ENCODE measurements at places on chromosomes 2 and 18. TPM values are rescaled to one million over a fixed set of nuclear protein-coding genes. Genes with fewer than 3 reads are reported as not detected.

The USP40 gene
- total RNA-seq: 9.5 TPM

GRCh38 chr2:168050377-168050776, 197.0 kb downstream of the STK39 start:
- H3K36me3 ChIP-seq: no peaks in the 10 kb centered on the region
- peaks cover 16% of the 10 kb centered on the region for H3K4me1 ChIP-seq
- H3K4me3 ChIP-seq: no peak overlapping the region
- no peak for DNase-seq

- H3K4me3 ChIP-seq: no peak overlapping the region
- no peaks in the 10 kb centered on the region for H3K36me3 ChIP-seq
- no peaks in the 10 kb centered on the region for H3K27me3 ChIP-seq
- no peaks in the 10 kb centered on the region for H3K4me1 ChIP-seq
- H3K27ac ChIP-seq: no peak overlapping the region
Measured at GRCh38 chr2:227818675-227819397, 5.2 kb downstream of the CCL20 start.

GRCh38 chr18:24982831-24983230, 369.1 kb downstream of the ZNF521 start:
- H3K36me3 ChIP-seq: no peaks in the 10 kb centered on the region
- no peak overlapping the region for H3K27ac ChIP-seq
- no peaks in the 10 kb centered on the region for H3K4me1 ChIP-seq
- no peaks in the 10 kb centered on the region for H3K27me3 ChIP-seq

DNA sequence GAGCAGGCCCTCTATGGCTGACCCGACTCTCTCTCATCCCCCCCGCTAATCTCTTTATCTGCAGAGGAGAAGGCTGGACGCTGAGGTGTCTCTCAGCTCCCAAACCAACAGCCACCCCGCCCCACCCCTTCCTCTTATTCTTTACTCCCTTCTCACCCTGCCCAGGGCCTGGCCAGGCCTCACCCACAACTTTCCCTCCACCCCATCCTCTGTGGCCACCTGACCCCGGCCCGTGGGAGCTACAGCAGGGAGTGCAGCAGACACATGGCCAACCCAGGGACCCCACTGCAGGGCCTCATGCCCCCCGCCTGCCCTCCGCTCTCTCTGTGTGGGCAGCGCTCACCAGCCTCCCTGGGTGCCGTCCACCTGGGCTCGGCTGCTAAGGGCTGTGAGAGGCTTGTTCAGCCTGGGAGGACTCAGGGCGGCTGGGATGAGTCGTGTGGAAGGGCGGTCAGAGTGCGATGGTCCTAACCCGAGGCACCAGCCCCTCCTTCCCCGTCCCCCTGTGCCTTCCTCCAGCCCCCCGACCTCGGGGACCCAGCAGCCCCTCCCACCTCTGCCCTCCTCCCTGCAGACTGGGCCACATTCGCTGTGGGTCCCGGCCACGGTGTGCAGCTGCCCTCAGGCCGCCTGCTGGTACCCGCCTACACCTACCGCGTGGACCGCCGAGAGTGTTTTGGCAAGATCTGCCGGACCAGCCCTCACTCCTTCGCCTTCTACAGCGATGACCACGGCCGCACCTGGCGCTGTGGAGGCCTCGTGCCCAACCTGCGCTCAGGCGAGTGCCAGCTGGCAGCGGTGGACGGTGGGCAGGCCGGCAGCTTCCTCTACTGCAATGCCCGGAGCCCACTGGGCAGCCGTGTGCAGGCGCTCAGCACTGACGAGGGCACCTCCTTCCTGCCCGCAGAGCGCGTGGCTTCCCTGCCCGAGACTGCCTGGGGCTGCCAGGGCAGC, 6.8 kb downstream of the NEU4 start:
- no peak overlapping the region for H3K4me3 ChIP-seq
- H3K4me1 ChIP-seq: no peaks in the 10 kb centered on the region
- no peak overlapping the region for H3K27ac ChIP-seq
- H3K36me3 ChIP-seq: no peaks in the 10 kb centered on the region
- no peaks in the 10 kb centered on the region for H3K27me3 ChIP-seq
- DNase-seq: no peak

GRCh38 chr2:19785867-19786266, 115.9 kb downstream of the TTC32 start:
- H3K4me1 ChIP-seq: no peaks in the 10 kb centered on the region
- H3K27ac ChIP-seq: no peak overlapping the region
- no peak overlapping the region for H3K4me3 ChIP-seq
- H3K36me3 ChIP-seq: no peaks in the 10 kb centered on the region

The XRCC5 gene
- total RNA-seq: 102 TPM

Data from Karpas-422 (cell line).